IPS DF 19.7 (cell line): ENCODE measurements at places on chromosomes 11 and 22.

DNA sequence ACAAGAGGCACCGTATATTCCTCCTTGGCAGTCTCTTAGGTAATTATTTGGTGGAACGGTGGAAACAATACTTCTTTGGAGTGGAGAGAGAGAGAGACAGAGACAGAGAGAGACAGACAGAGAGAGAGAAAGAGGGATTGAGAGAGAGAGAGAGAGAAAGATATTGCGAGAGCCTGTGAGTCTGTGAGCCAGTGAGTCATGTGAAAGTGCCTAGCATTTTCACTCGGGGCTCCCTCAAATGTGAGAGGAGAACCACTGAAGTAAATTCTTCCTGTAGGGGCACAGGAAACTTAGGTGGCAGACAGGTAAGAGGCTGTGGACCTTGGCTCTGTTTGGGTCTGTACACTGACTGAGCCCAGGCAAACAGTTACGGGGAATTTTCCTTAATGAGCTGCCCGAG, 31.6 kb upstream of the SNX19 start:
- DNase-seq = no peak

DNA sequence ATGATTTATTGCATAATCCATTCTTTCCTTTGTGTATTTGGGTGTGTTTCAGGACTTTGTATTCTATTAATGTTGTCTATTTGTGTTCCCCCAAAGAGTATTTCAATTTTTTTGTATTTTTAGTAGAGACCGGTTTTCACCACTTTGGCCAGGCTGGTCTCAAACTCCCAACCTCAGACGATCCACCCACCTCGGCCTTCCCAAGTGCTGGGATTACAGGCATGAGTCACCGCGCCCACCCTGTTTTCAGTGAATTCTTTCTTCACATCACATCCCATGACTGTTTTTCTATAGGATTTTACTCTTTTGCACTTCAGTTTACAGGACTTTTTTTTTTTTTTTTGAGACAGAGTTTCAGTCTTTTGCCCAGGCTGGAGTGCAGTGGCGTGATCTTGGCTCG, 46.3 kb downstream of the RBX1 start:
- no peak for DNase-seq

- no peak for DNase-seq
Measured at GRCh38 chr11:61688365-61689163, 8.4 kb downstream of the DAGLA start.

DNA sequence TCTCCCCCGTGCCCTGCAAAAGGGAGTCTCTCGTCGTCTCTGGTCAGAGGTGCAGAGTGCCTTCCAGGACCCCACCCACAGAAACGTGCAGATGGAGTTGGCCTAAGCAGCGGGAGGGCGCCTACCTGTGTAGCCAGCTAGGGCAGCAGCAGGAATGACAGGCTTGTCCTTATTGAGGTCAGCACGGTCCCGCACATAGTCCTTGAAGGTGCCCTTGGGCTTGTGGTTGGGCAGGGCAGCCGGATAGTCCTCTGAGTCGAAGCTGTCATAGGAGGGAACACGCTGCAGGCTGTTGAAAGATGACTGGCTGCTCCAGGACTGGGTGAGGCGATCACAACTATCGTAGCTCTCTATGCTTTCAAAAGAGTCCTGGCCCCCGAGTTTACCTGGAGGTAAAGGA, 107.3 kb downstream of the ETS1 start:
- DNase-seq = no peak

- DNase-seq = no peak
Measured at GRCh38 chr11:1217151-1217550, 5.7 kb upstream of the MUC5B start.

GRCh38 chr22:33335611-33336279, 277.6 kb upstream of the SYN3 start:
- DNase-seq = no peak

DNA sequence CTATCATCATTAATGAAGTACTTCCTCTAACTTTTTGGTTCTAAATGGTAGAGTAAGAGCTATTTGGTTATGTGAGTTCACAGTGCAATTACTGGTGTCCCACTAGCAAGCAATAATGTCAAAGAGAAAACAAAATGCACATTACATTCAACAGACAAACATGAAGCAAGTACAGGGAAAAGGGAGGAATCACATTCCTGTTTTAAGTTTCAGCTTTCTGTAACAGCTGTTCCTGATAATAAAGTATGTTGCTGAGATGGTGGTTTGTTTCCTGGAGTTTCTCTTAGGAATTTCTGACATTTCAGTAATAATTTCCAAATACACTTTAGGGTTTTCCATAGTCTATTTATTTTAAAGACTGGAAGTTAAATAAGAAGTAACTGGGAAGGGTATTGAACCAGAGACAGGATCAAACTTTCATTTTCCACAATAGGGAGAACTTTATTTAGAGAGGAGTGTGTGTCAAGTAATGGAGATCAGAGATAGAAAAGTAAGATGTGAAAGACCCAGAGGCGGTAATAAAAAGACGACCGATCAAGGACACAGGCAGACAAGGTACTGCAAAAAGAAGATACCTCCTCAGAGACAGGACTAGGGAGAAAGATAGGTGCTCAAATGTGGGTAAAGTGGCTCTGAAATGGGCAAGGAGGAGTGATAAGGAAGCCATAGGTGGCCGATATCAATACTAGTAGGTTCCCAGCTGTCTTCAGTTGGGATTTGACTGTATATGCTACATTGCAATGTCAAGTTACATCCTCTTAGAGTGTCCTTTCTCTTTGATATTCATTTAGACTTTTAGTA, 20.8 kb upstream of the CLNS1A start:
- no peak for DNase-seq

DNA sequence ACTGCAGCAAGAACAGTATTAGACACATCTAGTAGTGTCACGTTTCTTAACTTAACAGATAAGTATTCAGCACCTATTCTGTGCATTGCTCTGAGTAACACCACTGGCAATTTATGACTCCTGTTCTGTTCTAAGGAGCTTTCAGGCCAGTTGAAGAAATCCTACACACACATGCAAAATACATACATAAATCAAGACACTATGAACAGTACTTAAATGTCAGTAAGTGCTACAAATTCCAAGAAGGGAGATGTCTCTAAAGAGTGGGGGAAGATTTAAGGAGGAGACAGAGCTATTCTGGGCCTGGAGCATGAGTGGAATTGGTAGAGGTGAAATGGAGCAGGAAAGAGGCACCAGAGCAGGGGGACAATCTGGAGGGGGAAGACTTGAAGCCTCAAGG, 46.2 kb upstream of the CLMP start:
- no peak for DNase-seq
